ENCODE measurements at places on chromosomes 1 and 21. TPM values are rescaled to one million over a fixed set of nuclear protein-coding genes. Genes with fewer than 3 reads are reported as not detected.

- DNase-seq, result no peak
- H3K27me3 ChIP-seq, result no peaks in the 10 kb centered on the region
- H3K36me3 ChIP-seq, result no peaks in the 10 kb centered on the region
- no peak overlapping the region for H3K4me3 ChIP-seq
- no peaks in the 10 kb centered on the region for H3K4me1 ChIP-seq
Observed at GRCh38 chr1:83734420-83734819, 264.5 kb downstream of the TTLL7 start.

GRCh38 chr1:234065794-234066447 is 161.4 kb downstream of the SLC35F3 start:
- H3K36me3 ChIP-seq, result no peaks in the 10 kb centered on the region
- H3K4me3 ChIP-seq, result no peak overlapping the region
- no peaks in the 10 kb centered on the region for H3K4me1 ChIP-seq
- peak; percentile 88 for DNase-seq
- no peak overlapping the region for H3K27ac ChIP-seq
- H3K27me3 ChIP-seq, result no peaks in the 10 kb centered on the region

DNA sequence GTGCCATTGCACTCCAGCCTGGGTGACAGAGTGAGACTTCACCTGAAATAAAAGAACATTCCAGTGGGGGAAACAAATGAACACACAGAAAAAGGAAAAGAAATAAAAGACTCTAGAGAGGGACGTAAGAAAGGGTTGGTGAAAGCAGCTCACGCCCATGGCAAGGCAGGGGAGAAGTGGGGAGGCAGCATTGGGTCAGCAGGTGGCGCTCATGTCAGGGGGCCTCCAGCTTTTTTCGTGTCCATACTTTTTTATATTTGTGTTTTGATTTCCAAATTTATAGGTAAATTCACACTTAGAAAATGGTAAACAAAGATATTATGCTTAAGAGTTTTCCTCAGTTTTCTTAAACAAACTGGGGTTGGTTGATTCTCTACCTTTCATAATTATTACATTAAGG is 45.5 kb downstream of the VPS13D start:
- H3K4me1 ChIP-seq, result peaks cover 3% of the 10 kb centered on the region
- H3K36me3 ChIP-seq, result peaks cover 96% of the 10 kb centered on the region
- DNase-seq, result peak; percentile 54
- no peak overlapping the region for H3K4me3 ChIP-seq
- no peak overlapping the region for H3K27ac ChIP-seq

GRCh38 chr1:101781201-101781831 is 215.4 kb downstream of the OLFM3 start:
- H3K4me3 ChIP-seq, result no peak overlapping the region
- H3K27ac ChIP-seq, result no peak overlapping the region
- H3K4me1 ChIP-seq, result peaks cover 11% of the 10 kb centered on the region
- no peaks in the 10 kb centered on the region for H3K27me3 ChIP-seq
- no peaks in the 10 kb centered on the region for H3K36me3 ChIP-seq

- H3K4me3 ChIP-seq, result no peak overlapping the region
- peak overlapping the region; percentile 31 for H3K27ac ChIP-seq
- H3K36me3 ChIP-seq, result no peaks in the 10 kb centered on the region
- no peaks in the 10 kb centered on the region for H3K27me3 ChIP-seq
- DNase-seq, result no peak
Observed at GRCh38 chr1:53134961-53135734, 7.3 kb downstream of the SLC1A7 start.

DNA sequence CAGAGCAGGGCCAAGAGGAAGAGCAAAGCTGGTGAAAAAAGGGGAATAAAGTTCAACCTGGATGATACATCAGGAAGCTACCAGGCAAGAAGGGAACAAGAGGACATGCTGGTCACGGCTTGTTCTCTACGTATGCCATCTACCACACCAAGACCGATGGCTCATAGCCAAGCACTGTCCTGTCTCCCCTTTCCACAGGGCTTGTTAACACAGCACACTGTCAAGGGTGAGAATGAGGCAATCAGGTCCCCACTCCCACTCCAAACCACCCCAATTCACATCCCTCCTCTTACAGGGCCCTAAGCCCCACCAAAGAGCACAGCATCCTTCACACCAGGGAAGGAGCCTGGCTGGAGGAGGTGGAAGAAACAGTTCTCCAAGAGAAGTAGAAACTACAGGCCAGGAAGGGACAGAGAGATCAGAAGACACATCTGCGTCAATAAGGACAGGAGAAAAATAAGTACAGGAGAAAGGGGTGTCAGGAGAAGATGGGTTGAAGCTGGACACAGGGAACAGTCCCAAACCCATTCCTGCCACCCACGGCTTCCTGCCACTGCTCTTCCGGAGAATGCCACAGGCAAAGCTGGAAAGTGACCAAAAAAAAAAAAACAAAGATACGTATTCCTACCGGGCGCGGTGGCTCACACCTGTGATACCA is 923 bp upstream of the SHC1 start:
- H3K4me1 ChIP-seq, result peaks cover 71% of the 10 kb centered on the region
- H3K4me3 ChIP-seq, result peak overlapping the region; percentile 83
- no peak for DNase-seq
- peaks cover 27% of the 10 kb centered on the region for H3K36me3 ChIP-seq
- no peaks in the 10 kb centered on the region for H3K27me3 ChIP-seq
- H3K27ac ChIP-seq, result peak overlapping the region; percentile 98

DNA sequence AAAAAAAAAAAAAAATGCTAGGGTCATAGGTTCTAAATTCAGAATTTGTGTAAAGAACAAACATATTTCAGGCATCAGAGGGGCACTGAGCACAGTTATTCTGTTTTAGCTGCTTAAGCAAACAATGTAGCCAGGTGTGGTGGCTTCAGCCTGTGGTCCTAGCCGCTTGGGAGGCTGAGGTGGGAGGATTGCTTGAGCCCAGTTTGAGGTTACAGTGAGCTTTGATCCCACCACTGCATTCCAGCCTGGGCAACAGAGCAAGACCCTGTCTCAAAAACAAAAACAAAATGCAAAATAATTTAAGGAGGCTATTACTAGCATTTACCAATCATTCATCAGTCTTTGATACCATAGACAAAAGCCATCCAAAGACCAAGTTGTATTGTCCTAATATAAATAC is 49.7 kb upstream of the CDC42BPA start:
- no peak overlapping the region for H3K4me3 ChIP-seq
- H3K27ac ChIP-seq, result no peak overlapping the region
- no peaks in the 10 kb centered on the region for H3K27me3 ChIP-seq
- H3K36me3 ChIP-seq, result no peaks in the 10 kb centered on the region

The PLEKHO1 gene
- total RNA-seq, result 41.6 TPM

The WNT4 gene
- 3.8 TPM for total RNA-seq

The SAMD11 gene
- total RNA-seq, result 2.2 TPM

GRCh38 chr1:201637282-201638079 is 98.6 kb downstream of the NAV1 start:
- no peak overlapping the region for H3K4me3 ChIP-seq
- peaks cover 43% of the 10 kb centered on the region for H3K4me1 ChIP-seq
- no peak for DNase-seq

- no peak for DNase-seq
- peaks cover 29% of the 10 kb centered on the region for H3K4me1 ChIP-seq
- H3K4me3 ChIP-seq, result no peak overlapping the region
- no peaks in the 10 kb centered on the region for H3K27me3 ChIP-seq
Observed at GRCh38 chr1:206736878-206737728, 33.5 kb upstream of the IL19 start.

The MT1HL1 gene
- not detected for total RNA-seq

The GNG4 gene
- total RNA-seq, result not detected

The CR1L gene
- total RNA-seq, result 1.3 TPM

DNA sequence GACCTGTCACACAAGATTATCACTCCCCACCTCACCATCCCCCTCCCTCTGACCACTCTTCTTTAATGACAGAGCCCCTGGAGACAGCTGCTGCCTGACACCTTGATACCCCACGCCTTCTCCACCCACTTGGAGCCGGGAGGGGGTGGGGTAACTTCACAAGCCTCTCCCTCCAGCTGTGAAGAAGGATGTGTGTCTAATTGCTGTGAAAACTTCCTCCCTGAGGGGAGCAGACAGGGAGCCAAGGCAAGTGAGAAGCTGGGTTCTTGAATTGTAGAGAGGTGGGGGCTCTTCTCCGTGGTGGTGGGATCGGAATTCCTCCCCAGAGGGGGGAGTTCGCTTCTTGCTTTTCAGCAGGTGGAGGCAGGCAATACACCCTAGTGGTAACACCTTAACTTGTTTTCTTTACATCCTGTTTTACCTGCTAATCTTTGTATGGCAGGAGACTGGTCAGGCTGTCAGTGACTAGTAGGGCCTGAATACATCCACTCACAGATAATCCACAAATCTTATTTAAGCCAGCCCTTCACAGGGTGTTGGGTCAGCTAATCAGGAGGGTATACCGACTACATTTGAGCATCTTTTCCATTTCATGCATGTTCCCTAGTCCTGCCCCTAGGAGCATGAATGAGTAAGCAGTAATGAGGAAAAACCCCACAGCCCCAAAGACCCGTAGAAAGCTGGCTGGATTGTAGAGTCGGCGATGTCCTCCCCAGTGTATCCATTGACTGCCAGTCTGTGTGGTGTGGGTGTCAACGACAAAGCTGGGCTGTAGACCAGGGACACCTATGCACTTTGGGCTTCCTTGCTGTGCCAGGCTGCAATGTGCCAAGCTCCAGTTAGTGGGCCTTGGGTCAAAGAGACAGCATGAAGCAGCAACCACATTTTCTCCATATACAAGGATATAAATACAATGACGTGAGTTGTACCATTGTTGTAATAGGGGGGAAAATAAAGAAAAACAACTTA is 57.3 kb downstream of the NFASC start:
- DNase-seq, result no peak
- no peaks in the 10 kb centered on the region for H3K36me3 ChIP-seq
- no peak overlapping the region for H3K27ac ChIP-seq
- peaks cover 4% of the 10 kb centered on the region for H3K27me3 ChIP-seq

DNA sequence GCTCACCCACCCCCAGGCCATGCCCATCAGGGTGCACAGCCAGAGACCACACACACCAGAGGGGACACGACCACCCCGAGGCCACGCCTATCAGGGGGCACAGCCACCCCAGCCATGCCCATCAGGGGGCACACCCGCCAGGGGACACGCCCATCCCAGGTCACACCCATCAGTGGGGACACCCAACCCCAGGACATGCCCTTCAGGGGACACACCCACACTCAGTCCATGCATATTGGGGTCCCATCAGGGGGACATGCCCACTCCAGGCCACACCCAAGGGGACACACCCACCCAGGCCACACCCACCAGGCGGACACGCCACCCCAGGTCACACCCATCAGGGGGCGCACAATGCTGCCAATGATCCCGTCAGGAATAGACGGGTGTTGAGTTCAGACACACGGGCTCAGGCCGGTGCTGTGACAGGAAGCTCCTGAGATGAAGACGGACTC is 20.7 kb downstream of the MCM3AP start:
- H3K36me3 ChIP-seq, result peaks cover 97% of the 10 kb centered on the region
- H3K4me3 ChIP-seq, result no peak overlapping the region
- H3K4me1 ChIP-seq, result no peaks in the 10 kb centered on the region
- no peak overlapping the region for H3K27ac ChIP-seq

DNA sequence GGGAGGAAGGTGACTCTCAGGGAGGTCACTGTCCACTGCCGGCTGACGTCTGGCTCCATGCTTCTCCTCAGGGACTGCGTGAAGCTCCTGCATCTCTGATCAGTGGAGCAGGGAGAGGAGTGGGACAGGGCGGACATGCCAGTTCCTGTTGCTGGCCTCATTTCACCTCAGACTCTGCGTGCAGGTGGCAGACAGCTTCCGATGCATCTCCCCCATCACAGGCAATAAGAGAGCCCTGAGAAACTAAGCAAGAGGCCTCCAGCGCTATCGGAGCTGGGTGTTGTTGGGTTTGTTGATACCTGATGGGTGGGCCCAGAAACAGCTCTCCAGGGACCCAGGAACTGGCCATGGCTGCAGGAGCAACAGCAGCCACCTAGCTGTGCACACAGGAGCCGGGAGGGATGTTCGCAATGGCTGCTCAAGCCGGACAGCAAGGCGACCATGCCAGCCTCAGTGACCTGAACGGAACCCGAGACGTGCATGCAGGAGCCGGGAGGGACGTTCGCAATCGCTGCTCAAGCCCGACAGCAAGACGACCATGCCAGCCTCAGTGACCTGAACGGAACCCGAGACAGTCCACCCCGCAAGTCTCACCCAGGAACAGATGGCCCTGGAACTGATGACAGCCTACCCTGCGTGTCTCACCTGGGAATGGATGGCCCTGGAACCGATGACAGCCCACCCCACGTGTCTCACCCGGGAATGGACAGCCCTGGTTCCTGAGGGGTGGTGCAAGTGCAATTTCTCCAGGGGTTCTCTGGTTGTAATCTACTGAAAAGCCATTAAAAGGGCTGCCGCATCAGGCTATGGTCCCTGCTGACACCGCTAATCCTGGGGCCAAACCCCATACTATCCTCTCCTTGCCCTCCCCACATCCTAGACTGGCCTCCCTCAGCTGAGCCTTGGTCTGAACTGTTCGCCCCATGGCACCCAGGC is 14.2 kb upstream of the PCBP3 start:
- no peak overlapping the region for H3K4me3 ChIP-seq
- no peak overlapping the region for H3K27ac ChIP-seq
- no peaks in the 10 kb centered on the region for H3K4me1 ChIP-seq
- DNase-seq, result no peak
- no peaks in the 10 kb centered on the region for H3K36me3 ChIP-seq

DNA sequence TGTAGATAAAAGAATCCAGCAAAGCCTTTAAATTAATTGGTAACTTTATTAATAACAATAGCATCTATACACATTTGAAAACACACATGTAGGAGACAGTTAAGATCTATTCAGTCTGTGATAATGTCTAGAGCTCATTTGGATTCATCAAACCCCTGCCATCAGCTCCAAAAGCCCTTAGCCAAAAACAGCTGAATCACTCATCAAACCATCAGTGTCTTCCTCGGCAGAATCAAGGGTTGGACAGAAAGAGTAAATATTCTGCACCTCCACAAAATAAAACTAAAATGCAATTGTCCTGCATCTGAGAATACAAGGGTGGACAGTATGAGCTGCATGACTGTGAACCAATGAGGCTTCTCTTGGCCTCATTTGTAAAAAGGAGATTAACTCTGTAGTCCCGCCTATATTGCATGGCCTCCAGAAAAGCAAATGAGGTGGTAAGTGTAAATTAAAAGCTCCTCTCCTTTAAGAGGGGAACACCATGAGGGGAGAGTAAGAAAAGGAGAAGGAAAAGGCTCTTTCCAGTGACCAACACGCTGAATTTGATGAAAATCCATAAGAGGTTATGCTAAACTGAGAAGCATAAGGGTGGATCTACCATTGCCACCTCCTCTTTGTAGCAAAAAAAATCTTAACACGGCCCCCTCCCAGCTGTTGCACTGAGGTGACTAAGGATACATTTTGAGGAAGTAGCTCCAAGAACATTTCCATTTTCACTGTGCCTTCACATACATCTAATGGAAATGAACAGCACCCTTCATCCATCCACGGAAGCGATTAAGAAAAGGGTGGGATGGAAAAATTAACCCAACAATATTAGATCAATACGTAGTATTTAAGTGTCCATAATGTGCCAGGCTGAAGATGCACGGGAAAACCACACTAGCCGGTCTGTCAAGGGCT is 14.7 kb upstream of the BOLA1 start:
- H3K4me1 ChIP-seq, result peaks cover 16% of the 10 kb centered on the region
- H3K4me3 ChIP-seq, result peak overlapping the region; percentile 70
- no peaks in the 10 kb centered on the region for H3K27me3 ChIP-seq
- no peak for DNase-seq
- peak overlapping the region; percentile 99 for H3K27ac ChIP-seq
